ENCODE measurements at places on chromosomes 7 and 10. TPM values are rescaled to one million over a fixed set of nuclear protein-coding genes. Genes with fewer than 3 reads are reported as not detected.
A peak's percentile ranks its signal among the peaks of the same experiment; 100 is the strongest.

- DNase-seq, result no peak
- H3K4me3 ChIP-seq, result peak overlapping the region; percentile 56
- H3K27me3 ChIP-seq, result no peaks in the 10 kb centered on the region
- peak overlapping the region; percentile 51 for H3K27ac ChIP-seq
- peaks cover 87% of the 10 kb centered on the region for H3K4me1 ChIP-seq
Observed at GRCh38 chr7:148711191-148712102, 12.7 kb downstream of the CUL1 start.

- no peaks in the 10 kb centered on the region for H3K27me3 ChIP-seq
- no peak overlapping the region for H3K4me3 ChIP-seq
- DNase-seq, result no peak
Observed at GRCh38 chr7:98175260-98175940, 35.8 kb upstream of the BHLHA15 start.

CPN1 gene
- total RNA-seq, result not detected

OR2A2 gene
- not detected for total RNA-seq

OPN4 gene
- not detected for total RNA-seq

DNA sequence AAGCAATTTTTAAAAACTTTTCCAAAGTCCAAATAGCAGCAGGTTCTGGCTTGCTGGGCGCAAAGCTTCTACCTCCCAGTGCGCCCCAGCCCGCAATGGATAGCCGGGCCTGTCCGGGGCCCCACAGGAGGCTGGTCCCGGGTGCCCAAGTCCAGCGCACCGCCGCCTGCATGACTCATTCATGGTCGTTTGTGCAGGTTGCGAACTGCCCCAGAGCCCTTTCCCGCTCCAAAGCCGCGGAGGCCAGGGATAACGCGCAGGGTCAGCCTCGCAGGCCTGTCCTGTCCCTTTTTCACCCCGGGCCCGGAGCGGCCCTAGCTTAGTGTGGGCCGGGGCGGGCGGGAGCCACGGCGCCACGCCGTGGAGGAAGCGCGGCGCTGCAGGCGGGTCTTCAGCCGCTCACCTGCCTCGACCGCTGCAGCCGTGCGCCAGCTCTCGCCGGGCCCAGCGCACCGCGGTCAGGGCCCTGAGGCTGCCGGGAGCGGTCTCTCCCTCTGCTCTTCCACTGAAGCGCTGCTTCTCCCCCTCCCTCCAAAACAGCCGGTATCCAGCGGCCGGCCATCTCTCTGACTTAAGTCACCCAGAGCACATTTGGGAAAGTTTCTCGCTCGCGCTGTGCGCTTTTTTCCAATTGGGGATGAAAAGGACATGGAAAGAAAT is 1.7 kb upstream of the EGR2 start:
- H3K27ac ChIP-seq, result peak overlapping the region; percentile 99

GRCh38 chr10:102658802-102659201 is 14.5 kb downstream of the TRIM8 start:
- no peak for DNase-seq
- H3K27me3 ChIP-seq, result no peaks in the 10 kb centered on the region
- H3K36me3 ChIP-seq, result peaks cover 19% of the 10 kb centered on the region
- H3K27ac ChIP-seq, result peak overlapping the region; percentile 36
- H3K4me1 ChIP-seq, result peaks cover 57% of the 10 kb centered on the region

DNA sequence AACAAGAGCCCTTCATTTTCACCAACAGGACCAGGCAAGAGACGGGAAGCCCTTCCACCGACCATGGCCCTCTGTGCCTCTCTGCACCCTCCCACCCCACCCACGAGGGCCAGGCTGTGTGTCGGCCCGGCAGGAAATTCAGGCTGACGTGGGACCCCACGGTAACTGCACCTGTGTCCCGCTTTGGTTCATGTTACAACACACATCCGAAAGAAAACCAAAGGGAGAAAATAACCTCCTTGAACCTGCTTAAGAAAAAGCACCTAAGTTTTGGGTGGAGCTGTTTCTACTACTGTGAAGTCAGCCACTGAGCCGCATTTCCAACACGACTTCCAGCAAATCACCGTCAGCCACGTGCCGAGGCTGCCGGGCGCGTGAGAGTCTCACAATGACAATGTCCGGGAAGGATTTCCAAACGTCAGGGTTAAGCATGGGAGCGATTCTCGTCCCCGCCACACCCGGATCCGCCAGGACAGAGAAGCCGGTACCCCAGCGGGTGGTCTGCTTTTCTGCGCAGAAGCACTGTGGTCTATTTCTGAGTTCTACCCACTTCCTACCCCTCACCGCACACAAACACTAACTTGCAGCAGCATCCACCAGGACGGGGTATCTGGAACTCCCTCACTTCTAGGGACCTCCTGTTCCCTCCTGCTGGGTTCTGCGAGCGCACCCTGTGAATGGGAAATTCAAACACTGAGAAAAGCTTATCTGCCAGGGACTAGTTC is 36.6 kb downstream of the AMZ1 start:
- H3K27ac ChIP-seq, result no peak overlapping the region
- peaks cover 18% of the 10 kb centered on the region for H3K4me1 ChIP-seq
- peaks cover under 1% of the 10 kb centered on the region for H3K36me3 ChIP-seq
- no peaks in the 10 kb centered on the region for H3K27me3 ChIP-seq

- DNase-seq, result no peak
- no peak overlapping the region for H3K4me3 ChIP-seq
- H3K4me1 ChIP-seq, result peaks cover 38% of the 10 kb centered on the region
- H3K27me3 ChIP-seq, result no peaks in the 10 kb centered on the region
Observed at GRCh38 chr10:3737864-3738263, 47.1 kb downstream of the KLF6 start.

DNA sequence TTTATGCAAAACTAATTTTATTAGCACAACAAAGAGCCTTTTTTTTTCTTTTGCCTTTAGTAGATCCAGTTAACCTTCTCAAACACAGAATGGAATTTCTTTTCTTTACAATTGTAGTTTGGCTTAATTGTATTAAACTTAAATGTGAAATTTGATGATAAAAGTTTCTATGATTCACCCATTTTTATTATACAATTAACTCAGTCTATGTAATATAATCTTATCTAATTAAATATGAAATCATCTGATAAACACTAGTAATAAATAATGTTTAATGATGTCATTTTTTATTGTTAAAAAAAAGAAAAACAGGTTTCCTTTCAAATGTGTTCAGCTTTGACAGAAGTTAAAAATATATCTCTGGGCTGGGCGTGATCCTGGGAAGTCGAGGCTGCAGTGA is 559.1 kb downstream of the PHTF2 start:
- no peak for DNase-seq
- no peaks in the 10 kb centered on the region for H3K4me1 ChIP-seq
- H3K4me3 ChIP-seq, result no peak overlapping the region
- H3K36me3 ChIP-seq, result no peaks in the 10 kb centered on the region
- no peak overlapping the region for H3K27ac ChIP-seq

GRCh38 chr10:31742255-31742654 is 186.4 kb downstream of the ARHGAP12 start:
- no peak overlapping the region for H3K27ac ChIP-seq
- H3K4me1 ChIP-seq, result peaks cover 43% of the 10 kb centered on the region
- no peak for DNase-seq
- H3K36me3 ChIP-seq, result peaks cover 2% of the 10 kb centered on the region

- no peak overlapping the region for H3K4me3 ChIP-seq
- no peaks in the 10 kb centered on the region for H3K27me3 ChIP-seq
- no peaks in the 10 kb centered on the region for H3K4me1 ChIP-seq
- H3K27ac ChIP-seq, result no peak overlapping the region
Observed at GRCh38 chr10:76583711-76584161, 1053.9 kb downstream of the KCNMA1 start.

DNA sequence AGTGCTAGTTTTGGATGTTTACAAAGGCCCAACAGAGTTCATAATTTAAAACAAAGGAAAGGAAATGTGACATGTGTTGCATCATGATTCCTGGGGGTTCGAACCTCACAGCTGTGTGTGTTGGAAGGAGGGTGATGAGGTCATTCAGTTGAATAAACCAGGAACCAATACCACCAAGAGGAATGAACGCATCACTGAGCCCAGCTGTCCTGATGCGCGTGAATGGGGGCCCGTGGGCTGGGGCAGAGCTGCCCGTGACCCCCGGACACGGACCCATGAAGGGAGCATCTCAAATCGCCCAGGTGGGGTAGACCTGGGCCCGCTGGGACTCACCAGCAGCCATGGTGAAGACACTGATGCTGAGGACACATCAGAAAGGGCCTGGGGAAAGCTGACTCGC is 33.0 kb downstream of the BRI3 start:
- H3K36me3 ChIP-seq, result peaks cover 9% of the 10 kb centered on the region
- H3K27me3 ChIP-seq, result no peaks in the 10 kb centered on the region
- no peak overlapping the region for H3K4me3 ChIP-seq
- H3K4me1 ChIP-seq, result no peaks in the 10 kb centered on the region

GRCh38 chr10:17023386-17024298 is 106.0 kb downstream of the CUBN start:
- peak overlapping the region; percentile 68 for H3K4me3 ChIP-seq
- peak overlapping the region; percentile 72 for H3K27ac ChIP-seq
- H3K27me3 ChIP-seq, result no peaks in the 10 kb centered on the region
- peaks cover 61% of the 10 kb centered on the region for H3K4me1 ChIP-seq
- H3K36me3 ChIP-seq, result peaks cover 3% of the 10 kb centered on the region
- DNase-seq, result peak; percentile 85

Measured in activated T-cell treated with anti-CD3 and anti-CD28 coated beads, Interleukin-2, amount 50 U/mL, for 72 hours (primary cell).